ENCODE measurements at places on chromosomes 11 and 22.

DNA sequence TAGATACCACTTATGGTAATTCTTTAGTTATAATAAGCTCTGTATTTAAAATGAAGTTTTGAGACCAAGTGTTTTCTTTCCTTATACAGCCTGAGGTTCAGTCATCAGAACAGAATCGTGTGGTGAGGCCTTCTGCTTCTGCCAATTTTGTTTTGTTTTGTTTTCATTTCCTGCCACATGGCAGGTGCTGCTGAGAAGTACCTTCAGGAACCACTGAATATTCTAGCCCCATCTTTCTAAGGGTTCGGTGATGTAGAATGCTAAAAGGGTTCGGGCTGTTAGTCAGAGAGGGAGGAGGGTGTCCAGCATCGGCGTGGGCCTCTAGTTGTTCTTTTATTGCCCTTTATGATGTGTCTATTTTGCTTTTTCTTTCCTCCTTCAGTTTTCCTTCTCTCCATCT lies 25.8 kb downstream of the TNRC6B start:
- no peak for DNase-seq

GRCh38 chr11:28759311-28759710 lies 651.1 kb downstream of the METTL15 start:
- DNase-seq, result no peak

DNA sequence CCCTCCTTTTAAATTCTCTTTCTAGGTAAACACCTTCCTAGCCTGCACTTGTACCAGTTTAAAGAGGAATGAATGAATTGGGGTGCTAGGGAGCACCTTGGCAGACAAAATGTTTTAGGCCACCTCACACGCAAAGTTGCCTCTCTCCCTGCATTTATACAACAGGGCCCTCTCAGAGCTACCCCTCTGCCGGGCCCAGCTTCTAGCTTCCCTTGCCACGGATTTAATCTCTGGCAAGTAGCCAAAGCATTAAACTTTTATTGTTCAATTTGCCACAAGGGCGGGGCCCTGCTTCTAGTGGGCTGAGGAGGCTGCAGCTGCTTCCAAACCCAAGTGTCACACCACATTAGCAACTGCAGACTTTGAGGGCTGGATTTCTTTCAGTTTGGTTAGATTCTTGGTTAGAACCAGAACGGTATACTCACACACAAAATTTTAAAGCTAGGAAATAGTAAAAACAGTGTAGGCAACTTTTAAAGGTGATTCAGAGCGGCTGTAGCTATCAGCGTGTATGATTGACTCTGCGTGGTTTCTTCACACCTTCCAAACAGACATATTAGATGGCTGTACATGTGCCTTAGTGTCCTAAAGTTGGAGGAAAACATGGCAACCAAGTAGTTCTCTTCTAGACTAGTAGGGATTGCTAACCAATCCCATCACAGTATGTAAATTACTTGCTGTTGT lies 6.5 kb downstream of the KREMEN1 start:
- no peak for DNase-seq

- no peak for DNase-seq
Observed at GRCh38 chr11:128678024-128678423, 15.8 kb upstream of the FLI1 start.

DNA sequence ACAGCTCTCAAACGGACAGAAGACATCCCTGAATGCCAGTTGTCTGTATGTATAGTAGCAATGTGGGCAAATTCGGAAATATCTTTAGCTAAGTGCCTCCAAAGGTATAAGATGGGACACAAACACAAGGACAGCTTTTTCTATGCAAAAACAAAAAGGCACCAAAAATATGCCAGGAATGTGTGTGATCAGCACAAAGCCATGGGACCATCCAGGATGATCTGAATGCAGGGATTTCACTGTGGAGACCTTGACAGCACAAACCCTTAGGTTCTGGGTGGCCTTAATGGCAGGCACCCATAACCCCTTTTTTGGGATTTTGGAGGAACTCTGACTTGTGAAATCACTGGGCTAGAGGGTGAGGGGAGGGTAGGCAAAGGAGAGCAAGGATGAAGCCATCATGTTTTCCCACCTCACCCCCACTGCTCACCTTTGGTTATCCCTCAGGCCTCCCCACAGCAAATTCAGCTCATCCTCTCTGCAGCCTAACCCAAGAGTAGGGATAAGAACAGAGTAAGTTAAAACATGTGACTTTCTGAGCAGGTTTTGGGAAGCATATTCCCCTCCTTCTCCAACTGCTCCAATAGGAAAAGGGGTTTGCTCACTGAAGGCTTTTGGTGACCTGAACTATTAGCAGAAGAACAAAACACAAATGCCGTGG lies 154.6 kb downstream of the SNX19 start:
- no peak for DNase-seq

- no peak for DNase-seq
Observed at GRCh38 chr11:109735128-109735527, 313.1 kb downstream of the C11orf87 start.

DNA sequence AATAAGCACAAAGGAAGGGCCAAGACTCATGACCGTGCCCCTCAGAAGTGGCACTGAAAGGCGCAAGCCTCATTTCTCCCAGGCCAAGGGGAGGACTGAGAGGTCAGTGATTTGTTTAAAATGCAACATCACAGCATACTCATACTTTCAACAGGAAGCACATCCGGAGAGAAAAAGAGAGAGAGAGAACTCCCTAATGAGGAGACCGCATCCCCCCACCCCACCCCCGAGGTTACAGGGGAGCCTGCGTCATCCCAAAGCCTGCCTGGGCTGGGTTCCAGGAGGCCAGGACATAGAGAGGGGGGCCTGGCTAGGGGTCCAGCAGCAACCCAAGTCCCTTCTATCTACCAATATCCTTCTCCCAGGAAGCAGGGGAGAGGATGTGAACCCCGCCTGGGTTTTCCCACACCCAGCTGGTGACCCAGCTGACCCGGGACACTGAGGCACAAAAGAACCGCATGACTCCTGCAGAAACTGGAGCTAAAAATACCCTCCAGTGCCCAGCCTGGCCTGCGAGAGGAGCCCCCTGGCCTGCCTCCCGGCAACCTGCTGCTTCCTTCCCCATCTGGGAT lies 3.8 kb downstream of the CSNK1E start:
- DNase-seq, result no peak

DNA sequence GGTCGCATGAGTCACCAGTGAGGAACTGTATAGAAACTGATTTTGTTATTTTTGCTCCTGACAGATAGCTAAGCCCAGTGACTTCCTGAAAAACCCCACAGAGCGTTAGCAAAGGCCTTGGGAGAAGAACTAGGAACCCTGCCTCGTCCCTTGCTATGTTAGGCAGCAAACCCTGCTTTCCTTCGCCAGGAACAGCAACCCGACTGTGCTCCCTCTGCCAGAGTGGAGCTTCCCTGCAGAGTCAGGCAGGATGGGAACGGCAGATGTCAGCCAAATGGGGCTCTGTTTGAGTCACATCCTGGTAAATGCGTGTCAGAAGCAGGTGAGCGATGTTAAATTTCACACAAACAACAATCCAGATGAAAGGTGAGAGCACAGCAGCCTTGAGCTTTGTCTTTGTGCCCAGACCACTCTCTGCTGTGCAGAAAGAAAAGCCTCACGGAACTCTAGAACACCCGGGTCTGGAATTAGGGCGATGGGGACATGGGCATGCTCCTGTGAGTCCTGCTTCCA lies 186.6 kb downstream of the ADAMTS15 start:
- DNase-seq, result peak; percentile 60

DNA sequence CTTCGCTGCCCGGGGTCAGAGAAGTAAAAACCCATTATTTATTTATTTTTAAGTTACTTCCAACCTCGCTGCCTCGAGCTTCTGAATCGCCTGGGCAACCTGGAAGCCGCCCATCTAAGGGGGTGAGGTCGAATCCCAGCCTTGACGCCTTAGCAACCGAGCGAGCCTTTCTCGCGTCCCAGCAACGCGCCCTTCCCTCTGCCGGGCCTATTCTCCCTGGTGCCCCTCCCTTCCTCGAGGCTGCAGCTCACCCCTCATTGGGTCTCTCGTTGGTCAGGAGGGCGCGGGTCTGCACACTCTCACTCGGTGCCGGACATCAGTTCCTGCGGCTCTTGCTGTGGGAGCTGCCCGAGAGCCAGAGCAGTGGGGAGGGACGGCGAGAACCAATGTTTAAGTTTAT lies at the start of gene CCDC81:
Gene CCDC81, plus strand, starts transcription at position 302 of the 400 bp plus-strand sequence. CDS start 277 bp downstream, outside the sequence.
- no peak for DNase-seq

- no peak for DNase-seq
Observed at GRCh38 chr11:57426929-57427726, at the start of gene SLC43A3. TSS of gene SLC43A3 (minus strand) at chr11:57427121. CDS start at chr11:57426172, 949 bp downstream.

GRCh38 chr22:30232716-30233218 lies 13.8 kb downstream of the LIF start:
- no peak for DNase-seq

DNA sequence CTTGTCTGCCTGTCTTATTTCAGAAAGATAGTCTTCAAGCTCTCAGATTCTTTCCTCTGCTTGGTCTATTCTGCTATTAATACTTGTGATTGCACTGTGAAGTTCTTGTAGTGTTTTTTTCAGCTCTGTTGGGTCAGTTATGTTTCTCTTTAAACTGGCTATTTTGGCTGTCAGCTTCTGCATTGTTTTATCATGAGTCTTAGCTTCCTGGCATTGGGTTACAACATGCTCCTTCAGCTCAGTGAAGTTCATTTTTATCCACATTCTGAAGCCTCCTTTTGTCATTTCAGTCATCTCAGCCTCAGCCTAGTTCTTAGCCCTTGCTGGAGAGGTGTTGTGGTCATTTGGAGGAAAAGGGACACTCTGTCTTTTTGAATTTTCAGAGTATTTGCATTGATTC lies 15.5 kb upstream of the DEPDC7 start:
- DNase-seq, result no peak

- no peak for DNase-seq
Observed at GRCh38 chr11:133081020-133081419, 451.3 kb downstream of the OPCML start.

- no peak for DNase-seq
Observed at GRCh38 chr11:132430429-132431062, 1060.1 kb downstream of the NTM start.

DNA sequence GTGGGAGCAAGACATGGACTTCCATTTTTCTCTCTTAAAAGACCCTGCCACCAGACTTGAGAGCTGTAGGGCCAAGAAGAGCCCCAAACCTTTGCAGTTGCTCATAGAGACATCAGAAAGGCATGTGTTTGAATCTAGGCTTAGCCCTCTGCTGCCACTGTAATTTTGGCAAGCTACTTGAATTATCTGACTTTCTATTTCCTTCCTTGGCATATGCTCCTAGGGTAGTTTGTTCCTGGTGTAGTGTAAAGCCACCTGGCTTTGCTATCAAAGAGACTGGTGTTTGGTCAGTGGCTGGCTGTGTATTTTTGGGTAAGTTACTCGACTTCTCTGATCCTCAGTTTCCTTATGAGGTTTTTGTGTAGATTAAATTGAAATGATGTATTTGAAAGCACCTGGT lies 252.1 kb upstream of the CCDC90B start:
- DNase-seq, result no peak

GRCh38 chr11:34647131-34647530 lies 26.2 kb downstream of the EHF start:
- no peak for DNase-seq

DNA sequence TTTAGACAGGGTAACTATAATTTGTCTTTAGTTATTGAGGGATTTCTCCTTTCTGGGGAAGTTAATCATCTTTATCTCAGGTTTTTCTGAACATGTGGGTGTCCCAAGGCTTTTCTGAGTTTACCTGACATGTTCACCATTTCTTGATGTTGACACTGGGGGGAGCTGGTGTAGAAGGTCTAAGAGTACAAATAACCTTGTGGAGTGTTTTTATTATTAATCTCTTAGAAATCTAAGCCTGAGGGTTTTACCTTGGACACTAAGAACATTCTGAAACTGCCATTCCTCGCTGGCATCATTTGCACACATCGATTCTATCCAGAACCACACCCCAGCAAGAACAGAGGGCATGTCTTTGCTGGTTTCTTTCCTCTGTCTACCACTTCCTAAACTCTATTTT lies 15.6 kb upstream of the C11orf91 start:
- DNase-seq, result peak; percentile 73

- DNase-seq, result peak; percentile 25
Observed at GRCh38 chr11:97965849-97966646, 1054.7 kb upstream of the CNTN5 start.

DNA sequence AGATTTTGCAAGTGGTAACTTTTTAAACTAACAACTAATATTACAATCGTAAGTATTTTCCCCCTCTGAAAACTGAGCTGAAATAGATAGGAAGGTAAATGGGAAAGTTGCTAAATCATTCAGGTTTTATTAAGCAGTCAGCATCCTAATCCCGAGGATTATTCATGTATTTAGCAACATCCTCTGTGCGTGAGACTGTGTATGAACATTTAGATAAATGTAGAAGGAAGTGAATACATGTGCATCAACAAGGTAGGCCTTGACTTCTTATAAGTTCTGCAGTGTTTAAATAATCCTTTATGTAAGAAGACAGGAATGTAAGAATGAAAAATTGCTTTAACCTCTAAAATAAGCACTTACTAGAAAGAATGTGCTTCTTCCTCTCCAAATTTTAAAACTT lies 745.9 kb upstream of the TENM4 start:
- no peak for DNase-seq

DNA sequence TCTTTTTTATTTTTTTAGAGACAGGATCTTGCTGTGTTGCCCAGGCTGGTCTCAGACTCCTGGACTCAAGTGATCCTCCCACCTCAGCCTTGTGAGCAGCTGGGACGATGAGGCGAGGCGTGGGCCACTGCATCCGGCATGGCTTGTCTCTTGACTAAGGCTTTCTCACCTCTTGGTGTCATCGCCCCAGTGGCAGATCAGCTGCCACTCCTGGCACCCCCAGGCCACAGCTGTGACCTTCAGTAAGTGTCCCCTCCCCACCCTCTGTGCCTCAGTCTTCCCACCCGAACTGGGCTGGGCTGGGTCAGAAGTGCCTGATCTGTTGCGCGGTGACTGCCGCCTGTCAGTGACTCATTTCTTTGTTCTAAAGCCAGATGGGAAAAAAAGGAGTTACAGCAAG lies 3.6 kb downstream of the SYNGR1 start:
- DNase-seq, result no peak

DNA sequence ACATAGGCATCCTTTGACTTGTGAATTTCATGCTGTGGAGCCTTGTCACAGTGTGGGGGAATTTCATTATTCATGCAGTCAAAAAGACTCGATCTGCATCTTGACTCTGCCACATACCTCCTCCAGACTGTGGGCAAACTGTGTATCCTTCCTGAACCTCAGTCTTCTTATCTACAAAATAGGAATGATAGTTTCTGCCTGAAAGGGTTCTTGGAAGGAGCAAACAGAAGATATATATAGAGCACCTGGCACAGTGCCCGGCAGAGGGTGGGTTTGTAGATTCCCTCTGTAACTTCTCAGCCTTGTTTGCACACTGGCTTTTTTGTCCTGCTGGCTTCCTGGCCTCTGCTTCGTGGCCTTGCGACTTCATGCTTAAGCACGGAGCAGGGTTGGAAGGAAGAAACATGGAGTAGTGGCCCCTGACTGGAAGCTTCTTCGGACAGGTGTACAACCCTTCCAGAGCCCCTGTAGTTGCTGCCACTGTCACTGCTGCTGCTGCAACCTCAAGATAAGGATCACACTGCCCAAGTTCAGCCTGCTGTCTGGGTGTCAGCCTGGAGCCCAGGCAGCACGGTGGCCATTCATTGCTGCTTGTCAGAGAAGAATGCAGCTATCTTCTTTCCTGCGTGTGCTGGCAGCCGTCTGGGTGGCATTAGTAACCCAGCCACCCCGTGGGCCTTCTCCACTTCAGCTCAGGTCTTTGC lies 106.4 kb downstream of the MICAL2 start:
- no peak for DNase-seq

All from keratinocyte (primary cell).